Right ventricle myocardium superior (tissue), 1 donor: ENCODE measurements at places on chromosomes 3 and 15. TPM values are rescaled to one million over a fixed set of nuclear protein-coding genes. Genes with fewer than 3 reads are reported as not detected.

ENTPD3 gene
- total RNA-seq, result 0.30 TPM

DNA sequence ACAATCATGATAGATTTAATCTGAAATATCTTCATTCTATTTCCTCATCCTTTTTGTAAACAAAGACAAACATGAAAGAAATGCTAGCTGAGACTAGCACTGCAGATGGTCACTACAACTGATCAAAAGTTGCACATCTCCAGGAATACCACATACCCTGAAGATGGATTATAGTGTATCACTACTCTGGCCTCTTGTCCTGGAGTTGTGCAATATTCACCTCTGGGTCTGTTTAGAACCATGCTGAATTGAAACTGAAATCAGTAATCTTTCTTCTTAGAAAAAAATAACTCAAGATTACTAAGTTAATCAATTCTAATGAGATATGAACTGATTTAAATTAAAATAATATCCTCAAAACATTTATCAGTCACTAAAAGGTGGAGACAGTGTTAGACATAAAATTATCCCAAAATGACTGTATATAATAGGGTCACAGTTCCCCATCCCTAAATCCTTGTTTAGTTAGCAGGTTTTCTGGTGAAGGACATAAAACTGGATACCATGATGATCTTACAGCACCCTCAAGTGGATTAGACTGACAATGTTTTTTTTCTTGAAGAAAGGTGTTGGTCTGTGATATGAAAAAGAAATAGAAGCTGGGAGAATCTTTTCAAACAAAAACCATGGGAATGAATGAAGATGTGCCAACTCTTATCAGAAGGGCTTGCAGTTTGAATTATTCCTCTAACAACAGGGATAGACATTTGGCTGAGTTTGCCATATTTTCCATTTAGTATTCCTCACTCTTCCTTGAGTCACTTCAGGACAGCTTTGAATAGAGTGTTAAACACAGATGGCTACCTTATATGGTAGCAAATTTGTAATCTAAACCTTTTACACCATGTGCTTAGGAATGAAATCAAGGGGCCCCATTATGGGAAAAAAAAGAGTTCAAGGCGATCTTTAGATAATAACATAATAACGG lies 7.1 kb upstream of the TTC14 start:
- no peak for DNase-seq

CCNB2 gene
- total RNA-seq, result 0.86 TPM

DNA sequence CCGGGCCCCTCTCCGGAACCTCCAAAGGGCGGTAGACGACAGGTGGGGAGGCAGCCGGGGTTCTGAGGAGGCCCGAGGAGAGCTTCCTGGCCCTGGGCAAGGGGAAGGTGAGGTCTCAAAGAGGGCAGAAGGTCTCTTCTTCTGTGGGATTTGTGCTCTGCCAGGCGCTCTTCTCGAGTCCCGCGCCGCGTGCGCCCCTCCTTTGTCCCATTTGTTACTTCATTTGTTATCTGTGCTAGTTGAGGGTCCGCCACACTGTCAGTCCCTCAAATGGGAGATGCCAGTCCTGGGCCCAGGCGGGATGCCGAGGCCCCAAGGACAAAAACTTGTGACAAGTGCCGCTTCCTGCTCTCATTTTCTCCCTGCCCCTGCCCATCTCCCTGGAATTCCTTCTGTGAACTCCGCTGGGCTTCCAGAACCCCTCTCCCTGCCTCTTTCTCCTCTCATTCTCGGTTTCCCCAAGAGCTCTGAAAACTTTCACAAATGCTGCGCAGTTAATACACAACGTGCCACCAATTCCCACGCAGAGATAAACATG lies 1.5 kb downstream of the ST8SIA2 start:
- no peak for DNase-seq

- DNase-seq, result peak; percentile 20
These were observed 104.5 kb downstream of the ADCY5 start for GRCh38 chr3:123344175-123344906.

- DNase-seq, result peak; percentile 42
These were observed 892 bp downstream of the NMD3 start for GRCh38 chr3:161221806-161222600.

DLEC1 gene
- total RNA-seq, result 0.16 TPM

- no peak for DNase-seq
These were observed 286.0 kb upstream of the SUCLG2 start for GRCh38 chr3:67940210-67940952.

PLA2G4E gene
- total RNA-seq, result not detected

GRCh38 chr3:113794526-113794925 lies 44.1 kb upstream of the GRAMD1C start:
- no peak for DNase-seq

- DNase-seq, result no peak
These were observed 184.3 kb downstream of the AKAP13 start for GRCh38 chr15:85564686-85565085.

- no peak for DNase-seq
These were observed 539.8 kb downstream of the FGF12 start for GRCh38 chr3:192187485-192188051.

FAM43A gene
- total RNA-seq, result 16.6 TPM
